Activated CD4-positive, alpha-beta T cell treated with anti-CD3 and anti-CD28 coated beads, Interleukin-2, amount 10 ng/mL, durations not matched to agents 7 days and 5 days (primary cell): ENCODE measurements at places on chromosomes 5 and 9.

DNA sequence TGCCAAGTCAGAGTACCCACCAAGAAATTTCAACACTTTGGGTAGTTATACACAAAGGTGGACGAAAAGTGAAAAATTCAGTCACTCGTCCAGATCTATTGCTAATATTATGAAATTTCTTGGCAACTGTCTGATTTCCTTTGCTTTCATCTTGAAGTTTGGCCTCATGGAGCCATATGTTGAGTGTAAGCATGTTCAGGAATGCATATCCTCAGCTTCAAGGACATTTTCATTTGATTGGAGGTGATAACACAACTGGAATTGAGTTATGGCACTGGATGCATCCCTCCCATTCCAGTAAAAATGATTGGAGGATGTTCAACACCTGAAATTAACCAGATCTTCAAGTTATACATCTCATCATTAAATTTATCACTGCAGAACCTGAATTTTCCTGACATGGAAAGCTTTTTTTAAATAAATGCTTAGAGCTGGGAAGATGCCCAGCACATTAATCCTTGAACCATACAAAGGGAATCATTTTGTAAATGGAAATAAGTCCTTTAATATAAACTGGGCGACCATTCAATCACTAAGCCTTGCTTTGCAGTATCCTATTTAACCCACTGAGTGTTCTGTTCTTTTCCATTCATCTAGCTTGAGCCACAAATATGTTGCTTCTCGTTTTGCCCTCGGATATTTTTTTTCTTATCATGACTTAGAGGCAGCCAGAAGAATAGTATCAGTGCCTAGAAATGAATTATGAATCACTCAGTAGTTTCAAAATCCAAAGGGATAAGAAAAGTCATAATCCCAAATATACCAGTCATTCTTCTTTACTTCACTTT lies 273.7 kb upstream of the PIK3R1 start:
- no peak for DNase-seq

DNA sequence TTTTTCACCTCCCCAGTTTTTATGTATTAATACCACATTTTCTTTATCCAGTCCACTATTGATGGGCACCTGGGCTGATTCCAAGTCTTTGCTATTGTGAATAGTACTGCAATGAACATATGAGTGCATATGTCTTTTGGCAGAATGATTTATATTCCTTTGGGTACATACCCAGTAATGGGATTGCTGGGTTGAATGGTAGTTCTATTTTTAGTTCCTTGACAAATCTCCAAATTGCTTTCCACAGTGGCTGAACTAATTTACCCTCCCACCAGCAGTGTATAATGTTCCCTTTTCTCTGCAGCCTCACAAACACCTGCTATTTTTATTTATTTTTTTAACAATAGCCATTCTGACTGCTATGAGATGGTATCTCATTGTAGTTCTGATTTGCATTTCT lies 340.2 kb downstream of the ADAMTS6 start:
- DNase-seq: no peak

DNA sequence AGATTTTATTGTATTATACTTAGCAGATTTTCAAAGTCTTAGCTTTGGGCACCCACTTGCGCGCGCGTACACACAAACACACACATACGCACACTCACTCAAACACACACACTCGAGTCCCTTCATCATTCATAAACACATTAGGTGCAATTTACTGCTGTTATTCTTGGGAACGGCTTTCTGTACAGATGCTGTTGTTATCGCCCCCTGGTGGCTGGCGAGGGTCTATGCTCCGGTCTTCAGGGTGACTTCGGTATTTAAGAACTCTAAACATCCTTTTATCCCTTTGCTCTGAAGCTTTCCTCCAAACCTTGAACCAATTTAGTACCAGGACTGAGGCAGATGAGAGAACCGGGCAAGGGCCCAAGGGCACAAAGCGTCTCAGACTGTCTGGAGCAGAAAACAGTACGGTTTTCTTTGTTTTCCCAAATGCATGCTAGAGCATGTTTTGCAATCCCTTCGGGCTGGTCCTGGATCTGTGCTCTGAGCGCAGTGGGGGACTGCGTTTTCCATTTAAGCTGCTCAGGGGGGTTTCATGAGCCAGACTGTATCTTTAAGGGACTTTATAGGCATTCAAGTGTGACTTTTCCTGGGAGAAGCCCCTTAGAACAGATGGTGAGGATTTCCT lies 1.7 kb upstream of the SLIT3 start:
- peak; percentile 71 for DNase-seq

DNA sequence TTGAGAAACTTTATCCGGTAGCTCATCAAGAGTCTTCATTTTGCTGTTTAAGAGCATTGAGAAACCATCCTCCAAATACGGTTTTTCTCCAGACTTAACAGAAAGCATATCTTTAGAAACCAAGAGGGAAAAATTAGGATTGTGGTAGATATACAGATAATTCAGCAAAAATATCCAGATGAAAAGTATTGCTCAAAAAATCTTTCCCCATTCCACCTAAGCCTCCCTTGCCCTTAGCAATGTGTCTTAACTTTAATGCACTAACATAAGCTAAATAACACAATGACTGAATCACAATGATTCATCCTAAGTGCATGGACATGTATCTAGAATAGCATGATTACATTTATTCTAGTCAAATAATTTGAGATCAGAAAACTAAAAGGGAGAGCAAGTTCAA lies 130.3 kb upstream of the TARS1 start:
- DNase-seq: no peak

- no peak for DNase-seq
Measured at GRCh38 chr9:110259566-110259965, 3.3 kb upstream of the TXN start.

GRCh38 chr5:178630951-178631350 lies 4.1 kb upstream of the CLK4 start:
- DNase-seq: no peak

- DNase-seq: no peak
Measured at GRCh38 chr9:104286799-104287198, 192.7 kb downstream of the SMC2 start.

DNA sequence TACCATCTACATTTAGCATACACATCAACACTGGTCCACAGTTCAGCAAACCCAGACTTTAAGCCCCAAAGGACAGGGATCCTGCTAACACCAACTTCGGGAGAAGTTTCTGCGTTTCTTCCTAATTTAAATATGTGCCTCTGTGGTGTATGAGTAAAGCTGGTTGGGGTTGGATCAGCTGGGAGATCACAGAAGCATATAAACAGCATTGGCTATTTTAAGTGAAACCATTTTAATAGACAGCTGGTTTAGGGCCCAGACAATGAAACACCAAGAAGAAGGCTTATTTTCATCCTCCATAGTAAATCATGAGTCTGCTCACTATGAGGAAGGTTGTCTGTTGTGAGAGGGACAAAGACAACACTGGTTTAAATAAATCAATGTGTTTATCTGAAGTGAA lies 11.3 kb downstream of the EBF1 start:
- DNase-seq: no peak

DNA sequence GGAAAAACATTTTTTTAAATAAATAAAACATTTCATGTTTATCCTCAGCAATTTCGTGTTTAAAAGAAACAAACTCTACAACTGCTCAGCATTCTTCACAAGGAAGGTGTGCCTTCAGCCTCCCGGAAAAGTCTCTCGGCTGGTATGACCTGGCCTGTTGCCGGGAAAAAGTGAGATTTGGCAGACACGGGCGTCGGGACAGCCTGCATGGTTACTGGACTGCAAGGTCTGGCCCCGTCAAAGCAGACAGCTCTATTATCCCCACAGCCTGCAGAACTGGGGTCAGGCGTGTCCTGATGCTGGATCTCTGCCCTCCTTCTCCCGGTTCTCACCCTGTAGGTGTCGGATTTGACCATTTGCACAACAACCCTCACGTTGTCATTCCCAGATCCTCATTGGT lies 120.3 kb upstream of the SPATA31C2 start:
- DNase-seq: no peak

DNA sequence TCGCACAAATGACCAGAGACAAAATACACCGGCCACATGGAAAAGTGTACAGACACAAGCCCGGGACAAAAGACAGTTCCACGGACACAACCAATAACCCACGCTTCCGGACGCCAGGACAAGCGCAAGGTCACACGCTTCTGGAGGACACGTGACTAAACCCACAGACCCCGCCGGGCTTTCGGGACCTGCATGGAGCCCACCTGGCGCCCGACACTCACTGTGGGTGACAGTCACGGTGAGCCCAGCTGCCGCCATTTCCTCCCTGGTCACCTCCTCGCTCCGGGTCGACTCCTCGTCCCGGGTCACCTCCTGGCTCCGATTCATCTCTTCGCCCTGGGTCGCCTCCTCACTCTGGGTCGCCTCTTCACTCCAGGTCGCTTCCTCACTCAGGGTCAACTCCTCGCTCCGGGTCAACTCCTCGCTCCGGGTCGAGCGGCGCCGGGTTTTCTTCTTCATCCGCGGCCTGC lies 470 bp downstream of the BAG1 start:
- DNase-seq: peak; percentile 54

DNA sequence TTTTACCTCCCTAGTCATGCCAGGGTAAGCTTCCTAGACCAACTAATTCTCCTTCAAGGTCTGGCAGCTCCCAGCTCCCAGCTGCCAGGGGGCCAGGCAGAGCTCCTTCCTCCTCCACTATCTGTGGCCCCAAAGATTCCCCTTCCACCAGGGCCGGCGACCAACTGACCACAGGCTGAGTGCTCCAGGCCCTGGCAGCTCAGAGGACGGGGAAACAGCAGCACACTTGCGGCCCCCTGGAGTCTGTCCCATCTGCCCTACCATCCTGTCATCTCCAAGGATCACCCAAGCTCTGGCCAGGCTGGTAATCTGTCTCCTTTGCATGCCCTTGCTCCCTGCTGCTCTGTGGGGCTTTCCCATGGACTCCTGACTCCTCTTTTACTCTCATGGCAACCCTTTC lies 31.2 kb upstream of the BASP1 start:
- DNase-seq: no peak

- DNase-seq: no peak
Measured at GRCh38 chr9:93546356-93546755, 30.0 kb upstream of the PHF2 start.

DNA sequence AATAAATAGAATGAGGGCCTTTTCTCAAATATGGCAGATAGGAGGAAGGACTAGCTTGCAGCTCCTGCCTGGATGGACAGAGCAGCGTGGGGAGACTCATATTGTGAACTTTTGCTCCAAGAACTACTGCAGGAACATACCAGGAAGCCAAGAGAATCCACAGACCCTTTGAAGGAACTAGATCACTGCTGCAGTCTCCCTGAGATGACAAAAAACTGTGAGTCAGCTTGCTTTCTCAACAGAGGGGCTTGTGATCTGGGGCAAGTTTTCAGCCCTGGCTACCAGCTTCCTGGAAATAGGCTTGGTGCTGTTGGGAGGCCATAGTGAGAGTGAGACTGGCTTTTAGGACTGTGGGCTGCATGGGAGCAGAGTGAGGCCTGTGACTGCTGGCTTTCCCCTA lies 170.6 kb upstream of the TRIM32 start:
- no peak for DNase-seq

GRCh38 chr5:55063899-55064298 lies 38.5 kb upstream of the GZMA start:
- no peak for DNase-seq

GRCh38 chr5:35214051-35214450 lies 16.2 kb downstream of the PRLR start:
- no peak for DNase-seq

DNA sequence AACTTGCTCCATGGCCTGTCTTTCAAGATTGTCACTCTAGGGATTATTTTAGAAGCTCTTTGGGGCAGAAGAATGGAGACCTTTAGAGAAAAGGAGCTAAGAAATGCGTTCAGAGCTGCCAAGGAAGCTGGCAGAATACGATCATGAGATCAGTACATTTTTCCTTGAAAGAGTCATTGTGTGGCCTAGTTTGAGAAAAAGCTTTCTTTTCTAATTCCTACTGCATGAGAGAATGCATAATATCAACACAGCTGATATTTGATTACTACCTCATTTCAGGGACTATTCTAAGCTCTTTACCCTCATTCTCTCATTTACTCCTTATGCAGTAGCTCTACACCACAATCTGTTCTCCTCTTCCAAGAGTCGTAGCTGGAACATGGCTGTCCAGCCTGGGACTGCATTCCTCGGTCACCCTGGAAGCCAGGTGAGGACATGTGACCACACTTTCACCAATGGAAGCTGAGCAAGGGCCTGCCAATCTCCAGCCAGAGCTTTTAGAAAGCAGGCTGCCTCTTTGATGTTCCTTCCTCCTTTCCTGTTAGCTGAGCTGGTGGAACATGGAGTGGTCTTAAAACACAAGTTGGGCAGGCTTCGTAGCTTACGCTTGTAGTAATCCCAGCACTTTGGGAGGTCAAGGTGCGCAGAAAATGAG lies 99.3 kb upstream of the LHFPL2 start:
- no peak for DNase-seq

DNA sequence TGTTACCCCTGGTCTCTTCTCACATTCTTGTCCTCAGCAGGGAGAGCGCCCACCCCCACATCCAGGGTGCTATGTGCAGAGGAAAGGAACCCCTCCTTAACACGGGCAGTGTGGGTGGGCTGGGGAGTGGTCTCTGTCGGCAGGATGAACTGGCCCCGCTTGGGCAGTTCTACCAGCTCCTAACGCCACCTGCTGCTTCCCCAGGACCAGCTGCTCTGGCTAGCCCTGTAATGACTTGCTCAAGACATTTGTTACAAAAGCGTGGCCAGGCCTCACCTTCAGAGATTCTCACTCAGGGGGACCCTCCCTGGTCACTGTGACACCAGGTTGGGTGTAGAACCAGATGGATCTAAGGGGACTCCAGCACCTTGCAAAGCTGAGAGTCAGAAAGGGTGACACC lies 82.4 kb downstream of the HMCN2 start:
- DNase-seq: no peak

DNA sequence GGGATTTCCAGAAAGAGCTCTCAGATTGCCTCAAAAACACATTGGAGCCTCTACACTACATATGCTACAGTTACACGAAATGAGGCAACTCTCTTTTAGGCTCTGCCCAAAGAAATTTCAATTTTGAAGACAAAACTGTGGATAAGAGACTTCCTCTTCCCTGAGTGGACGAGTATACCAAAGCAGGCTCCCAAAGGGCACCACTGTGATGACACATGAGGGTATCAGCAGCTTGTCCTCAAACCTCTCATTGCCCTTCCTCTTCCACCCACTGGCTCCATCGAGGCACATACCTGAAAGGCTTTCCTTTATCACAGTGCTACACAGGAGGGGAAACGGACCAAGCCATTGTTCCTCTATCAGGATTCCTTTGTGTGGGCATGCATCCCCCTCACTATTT lies 11.3 kb downstream of the CKMT2 start:
- no peak for DNase-seq

GRCh38 chr9:93397661-93398373 lies 53.7 kb upstream of the FAM120A start:
- DNase-seq: no peak

- DNase-seq: no peak
Measured at GRCh38 chr5:71894091-71894490, 175.0 kb downstream of the CARTPT start.

- no peak for DNase-seq
Measured at GRCh38 chr9:101440714-101441230, 5.2 kb upstream of the ALDOB start.

DNA sequence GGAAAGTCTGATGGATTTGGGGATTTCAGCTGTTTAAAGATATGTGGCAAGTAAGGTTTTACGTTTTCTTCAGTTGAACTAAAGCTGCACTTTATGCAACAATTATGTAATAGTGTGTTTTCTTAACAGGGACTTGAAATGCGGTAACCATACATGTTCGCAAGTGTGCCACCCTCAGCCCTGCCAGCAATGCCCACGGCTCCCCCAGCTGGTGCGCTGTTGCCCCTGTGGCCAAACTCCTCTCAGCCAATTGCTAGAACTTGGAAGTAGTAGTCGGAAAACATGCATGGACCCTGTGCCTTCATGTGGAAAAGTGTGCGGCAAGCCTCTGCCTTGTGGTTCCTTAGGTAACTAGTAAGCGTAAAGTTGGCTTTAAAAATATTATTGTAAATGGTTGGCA lies 28.5 kb downstream of the NFX1 start:
- no peak for DNase-seq

GRCh38 chr5:173760461-173761177 lies 127.5 kb upstream of the CPEB4 start:
- DNase-seq: no peak
